Stomach (tissue), 19 donors: ENCODE measurements at places on chromosomes 7 and 10.
A peak's percentile ranks its signal among the peaks of the same experiment; 100 is the strongest.

DNA sequence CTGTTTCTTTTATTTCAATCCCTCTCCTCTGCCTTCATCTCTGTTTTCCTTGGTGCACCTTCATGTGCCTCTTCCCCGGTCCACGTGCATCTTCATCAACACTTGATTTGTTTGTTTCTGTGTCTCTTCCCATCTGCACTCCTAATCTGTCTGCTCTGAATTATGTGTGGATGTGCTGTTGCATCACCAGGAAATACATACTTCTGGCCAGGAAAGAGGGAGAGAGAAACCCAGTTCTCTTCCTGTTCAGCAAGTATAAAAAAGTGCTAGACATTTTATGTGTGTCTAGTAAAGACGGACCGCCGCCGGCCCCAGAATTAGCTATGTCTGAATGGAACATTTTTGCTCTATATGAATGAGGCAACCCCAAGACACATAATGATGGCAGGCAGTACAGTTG is 93.8 kb downstream of the CALD1 start:
- no peaks in the 10 kb centered on the region for H3K27me3 ChIP-seq
- H3K4me3 ChIP-seq = no peak overlapping the region
- peak overlapping the region; percentile 43 for H3K27ac ChIP-seq
- peaks cover 6% of the 10 kb centered on the region for H3K4me1 ChIP-seq
- no peak for DNase-seq

GRCh38 chr7:36661135-36661840 is 63.0 kb downstream of the AOAH start:
- H3K4me3 ChIP-seq = no peak overlapping the region
- H3K36me3 ChIP-seq = no peaks in the 10 kb centered on the region
- no peaks in the 10 kb centered on the region for H3K27me3 ChIP-seq
- H3K4me1 ChIP-seq = peaks cover 2% of the 10 kb centered on the region
- H3K27ac ChIP-seq = no peak overlapping the region
- no peak for DNase-seq

DNA sequence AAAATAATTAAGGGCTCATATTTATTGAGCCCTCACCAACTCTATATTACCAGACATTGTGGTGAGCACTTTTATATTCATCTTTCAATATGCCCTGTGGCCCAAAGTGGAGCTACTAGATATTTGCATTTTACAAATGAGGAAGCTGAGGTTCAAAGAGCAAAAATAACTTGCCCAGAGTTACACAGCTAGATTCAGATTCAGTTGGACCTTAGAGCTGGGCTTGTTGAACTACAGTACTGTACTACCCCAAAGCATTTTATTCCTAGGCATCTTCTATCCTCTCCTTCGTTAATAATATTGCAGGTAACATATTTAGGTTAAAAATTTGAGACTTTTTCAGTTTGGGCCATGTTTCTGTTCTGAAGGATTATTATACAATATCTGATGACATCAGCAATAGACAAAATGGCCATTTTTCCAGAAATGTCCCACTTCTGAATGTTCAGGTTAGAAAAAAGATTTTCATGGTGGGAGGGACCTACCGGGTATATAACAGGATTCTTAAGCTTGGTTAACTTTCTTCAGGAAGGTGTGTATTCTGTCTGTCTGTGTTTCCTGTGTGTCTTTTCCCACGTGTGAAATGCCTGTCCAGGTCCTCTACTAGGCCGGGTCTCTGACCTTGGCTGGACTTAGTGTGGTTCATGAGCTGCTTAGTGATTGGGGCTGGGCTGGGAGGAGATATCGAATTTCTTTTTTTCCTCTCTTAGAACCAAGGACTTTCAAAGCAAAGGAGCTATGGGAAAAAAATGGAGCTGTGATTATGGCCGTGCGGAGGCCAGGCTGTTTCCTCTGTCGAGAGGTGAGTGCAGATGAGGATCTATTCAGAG is 13.6 kb downstream of the PRXL2A start:
- H3K36me3 ChIP-seq = peaks cover 39% of the 10 kb centered on the region
- no peak overlapping the region for H3K27ac ChIP-seq
- H3K27me3 ChIP-seq = no peaks in the 10 kb centered on the region

GRCh38 chr7:157357129-157358040 is 20.6 kb downstream of the DNAJB6 start:
- H3K27ac ChIP-seq = no peak overlapping the region
- H3K36me3 ChIP-seq = peaks cover 22% of the 10 kb centered on the region
- H3K4me3 ChIP-seq = no peak overlapping the region
- DNase-seq = no peak
- H3K27me3 ChIP-seq = no peaks in the 10 kb centered on the region

GRCh38 chr7:34656041-34656440 is 2.0 kb upstream of the NPSR1 start:
- no peak overlapping the region for H3K27ac ChIP-seq
- no peak overlapping the region for H3K4me3 ChIP-seq
- no peaks in the 10 kb centered on the region for H3K4me1 ChIP-seq
- H3K27me3 ChIP-seq = no peaks in the 10 kb centered on the region

DNA sequence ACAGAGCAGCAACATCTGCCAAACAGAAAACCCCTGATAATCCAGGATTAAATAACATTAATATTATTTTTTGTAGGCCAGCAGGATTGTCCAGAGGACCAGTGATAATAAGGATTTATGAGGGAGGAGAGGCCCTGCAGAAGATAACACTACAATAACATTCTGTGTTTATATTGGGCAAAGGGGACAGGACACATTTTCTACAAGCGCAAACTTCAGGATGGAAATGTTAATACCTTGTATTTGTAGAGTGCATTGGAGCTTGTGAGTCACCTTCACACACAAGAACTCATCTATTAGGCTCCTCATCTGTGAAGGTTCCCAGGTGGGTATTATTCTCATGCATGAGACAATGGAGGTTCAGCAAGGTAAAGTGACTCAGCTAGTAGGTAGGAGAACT is 51.0 kb downstream of the BAMBI start:
- no peaks in the 10 kb centered on the region for H3K36me3 ChIP-seq
- no peak overlapping the region for H3K27ac ChIP-seq
- H3K4me1 ChIP-seq = no peaks in the 10 kb centered on the region
- H3K4me3 ChIP-seq = no peak overlapping the region
- no peak for DNase-seq

- H3K27me3 ChIP-seq = no peaks in the 10 kb centered on the region
- H3K4me1 ChIP-seq = no peaks in the 10 kb centered on the region
- no peak for DNase-seq
- H3K27ac ChIP-seq = no peak overlapping the region
- no peaks in the 10 kb centered on the region for H3K36me3 ChIP-seq
Measured at GRCh38 chr10:11154333-11154732, 136.7 kb downstream of the CELF2 start.

DNA sequence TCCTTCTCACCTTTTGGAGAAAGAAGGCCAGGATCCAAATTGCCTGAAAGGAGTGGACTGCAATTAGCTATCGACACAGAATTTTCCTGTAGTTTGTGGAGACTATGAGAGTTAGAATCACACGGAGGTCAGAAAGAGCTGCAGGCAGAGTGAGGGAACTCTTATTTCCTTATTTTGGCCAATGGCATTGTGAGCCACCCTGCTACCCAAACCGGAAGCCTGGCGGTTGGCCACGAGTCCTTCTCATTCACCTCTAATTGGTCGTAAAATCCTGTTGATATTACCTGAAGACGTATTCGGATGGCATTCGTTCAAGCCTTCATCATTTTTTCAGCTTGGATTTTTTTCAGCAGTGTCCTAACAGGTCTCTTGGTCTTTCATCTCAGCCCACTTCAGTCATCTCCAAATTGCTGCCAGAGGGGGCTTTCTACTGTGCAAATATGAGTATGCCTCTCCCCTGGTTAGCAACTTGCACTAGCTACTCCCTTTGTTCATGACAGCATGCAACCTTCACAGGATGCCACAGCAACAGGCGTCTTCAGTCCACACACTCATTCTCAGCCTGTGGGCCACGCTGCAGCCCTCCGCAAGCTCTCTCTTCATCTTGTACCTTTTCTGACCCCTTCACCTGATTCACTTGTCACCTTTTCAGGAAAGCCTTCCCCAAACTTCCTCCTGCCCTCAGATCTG is 66.9 kb downstream of the GATA3 start:
- DNase-seq = no peak
- H3K27ac ChIP-seq = no peak overlapping the region
- H3K4me1 ChIP-seq = no peaks in the 10 kb centered on the region
- H3K4me3 ChIP-seq = no peak overlapping the region
- no peaks in the 10 kb centered on the region for H3K36me3 ChIP-seq

DNA sequence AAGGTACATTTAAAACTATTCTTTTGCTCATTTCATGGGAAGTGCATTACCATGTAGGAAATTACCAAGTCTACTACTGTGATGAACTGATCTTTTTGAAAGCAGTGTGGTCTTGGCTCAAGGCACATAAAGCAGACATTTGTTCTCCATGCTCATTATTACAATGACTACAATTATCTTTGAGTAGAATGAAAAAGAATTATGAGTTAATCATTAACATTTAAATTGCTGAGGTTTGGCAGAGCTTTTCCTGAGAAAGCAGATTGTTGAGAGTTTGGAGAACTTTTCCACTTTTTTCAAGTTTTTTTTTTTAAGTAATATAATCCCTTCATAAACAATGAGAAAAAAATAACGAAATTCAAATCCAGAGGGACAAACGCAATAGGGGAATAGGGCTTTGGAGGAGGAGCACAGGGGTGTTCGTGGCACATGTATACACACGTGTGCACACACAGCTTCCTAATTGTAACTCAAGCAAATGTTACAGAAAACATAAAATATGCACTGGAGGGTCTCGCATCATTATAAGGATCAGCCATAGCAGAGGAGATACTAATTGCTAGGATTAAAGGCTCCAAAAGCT is 8.9 kb upstream of the CUBN start:
- no peaks in the 10 kb centered on the region for H3K4me1 ChIP-seq
- H3K27ac ChIP-seq = no peak overlapping the region
- no peak overlapping the region for H3K4me3 ChIP-seq
- H3K27me3 ChIP-seq = no peaks in the 10 kb centered on the region

DNA sequence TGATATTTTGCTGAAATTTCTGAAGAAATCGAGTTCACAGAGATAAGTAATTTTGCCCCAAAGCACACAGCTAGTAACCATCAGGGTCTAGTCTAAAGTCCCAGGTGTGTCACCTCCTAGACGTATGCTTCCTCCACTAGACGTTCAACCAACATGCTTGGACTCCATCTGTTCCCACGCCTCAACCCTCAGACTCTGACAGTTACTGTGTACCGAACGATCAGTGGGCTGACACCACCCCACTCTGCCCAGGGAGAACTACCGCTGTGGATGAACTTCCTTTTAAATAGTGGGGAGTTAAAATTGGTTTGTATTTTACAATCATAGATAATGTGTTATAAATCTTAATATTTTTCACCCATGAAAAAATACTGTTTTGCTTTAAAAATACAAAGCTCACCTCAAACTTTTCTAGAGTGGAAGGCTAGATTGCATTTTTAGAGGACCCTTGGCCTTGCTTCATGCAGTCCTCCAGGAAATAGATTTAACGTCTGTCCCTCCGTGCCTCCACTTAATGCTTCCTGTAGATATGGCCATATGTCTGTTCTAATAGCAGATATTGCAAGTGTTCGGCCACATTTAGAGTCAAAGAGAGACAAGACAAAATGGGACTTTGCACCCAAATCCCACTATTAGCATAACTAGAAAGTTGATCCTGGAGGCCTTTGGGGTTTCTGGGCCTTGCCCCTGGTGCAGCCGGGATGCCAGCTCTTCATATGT is 91.4 kb upstream of the ZPBP start:
- H3K4me1 ChIP-seq = no peaks in the 10 kb centered on the region
- H3K36me3 ChIP-seq = no peaks in the 10 kb centered on the region
- DNase-seq = no peak

GRCh38 chr7:51349820-51350545 is 33.4 kb upstream of the COBL start:
- H3K4me3 ChIP-seq = no peak overlapping the region
- peaks cover 8% of the 10 kb centered on the region for H3K4me1 ChIP-seq
- H3K36me3 ChIP-seq = no peaks in the 10 kb centered on the region
- peak; percentile 75 for DNase-seq

GRCh38 chr7:57403601-57404342 is 46.2 kb upstream of the ZNF716 start:
- no peak overlapping the region for H3K27ac ChIP-seq
- no peak for DNase-seq
- H3K4me1 ChIP-seq = no peaks in the 10 kb centered on the region
- no peaks in the 10 kb centered on the region for H3K27me3 ChIP-seq

DNA sequence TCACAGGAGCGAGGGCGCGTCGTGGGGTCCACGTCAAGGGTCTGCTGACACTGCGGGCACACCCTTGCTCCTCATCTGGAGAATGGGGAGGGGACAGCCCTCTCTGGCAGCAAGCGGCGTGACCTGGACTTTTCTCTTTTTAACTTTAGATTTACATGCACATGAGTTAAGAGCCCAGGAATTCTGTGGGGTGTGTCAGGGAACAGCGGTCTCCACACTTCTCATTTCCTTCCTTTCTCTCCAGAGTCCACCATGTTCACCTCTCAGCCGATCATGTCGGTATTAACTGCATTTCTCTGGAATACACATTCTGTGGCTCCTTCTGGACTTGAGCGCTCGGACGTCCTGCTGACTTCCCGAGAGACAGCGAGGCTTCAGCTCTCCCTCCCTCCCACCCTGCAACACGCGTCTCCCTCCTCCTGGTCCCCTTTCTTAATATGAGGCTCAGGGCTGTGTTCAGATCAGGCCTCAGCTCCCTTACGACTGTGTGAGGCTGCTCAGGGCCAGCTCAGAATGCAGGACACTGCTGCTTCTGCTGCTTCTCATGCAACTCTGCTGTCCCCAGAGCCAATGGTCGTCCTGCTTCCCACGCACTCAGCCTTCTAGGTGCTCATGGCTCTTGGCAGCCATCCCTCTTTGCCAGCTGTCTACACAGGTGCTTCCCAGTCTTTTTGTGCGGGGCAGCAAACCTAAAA is 261.3 kb downstream of the ELFN1 start:
- no peaks in the 10 kb centered on the region for H3K27me3 ChIP-seq
- H3K36me3 ChIP-seq = peaks cover 23% of the 10 kb centered on the region
- DNase-seq = no peak

DNA sequence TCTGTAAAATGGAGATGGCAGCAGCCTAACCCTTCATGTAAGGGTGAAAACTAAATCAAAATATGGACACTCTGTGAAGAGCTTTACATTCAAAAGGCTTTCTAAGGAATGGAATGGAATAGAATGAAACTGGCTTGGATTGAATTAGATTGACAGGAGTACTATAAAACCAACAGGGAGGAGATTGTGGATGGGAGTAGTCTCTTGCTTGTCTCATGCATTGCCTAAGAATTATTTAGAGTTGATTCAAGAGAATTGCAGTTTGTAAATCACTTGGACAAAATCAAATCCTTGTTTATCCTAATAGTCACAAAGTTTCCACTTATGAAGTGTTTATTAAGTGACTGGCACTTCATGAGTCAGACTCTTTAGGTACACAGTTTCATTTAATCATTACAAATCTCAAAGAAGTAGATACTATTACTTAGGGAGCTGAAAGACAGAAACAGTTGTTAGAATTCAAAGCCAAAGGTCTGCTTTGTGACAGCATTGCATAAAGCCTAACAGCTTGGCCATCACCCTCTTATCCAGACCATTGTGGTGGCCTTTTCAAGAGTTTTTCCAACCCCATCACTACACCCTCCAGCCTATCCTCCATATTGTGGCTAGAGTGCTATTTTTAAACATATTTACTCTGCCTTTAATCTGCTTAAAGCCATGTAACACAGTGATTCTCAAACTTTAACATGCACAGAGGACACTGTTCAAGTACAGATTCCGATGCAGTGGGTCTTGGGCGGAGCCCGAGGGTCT is 91.9 kb upstream of the GHITM start:
- H3K27me3 ChIP-seq = no peaks in the 10 kb centered on the region
- H3K4me1 ChIP-seq = no peaks in the 10 kb centered on the region
- no peaks in the 10 kb centered on the region for H3K36me3 ChIP-seq
- no peak overlapping the region for H3K27ac ChIP-seq
